Esophagus mucosa (tissue), 1 donor: ENCODE measurements at places on chromosomes 6 and 20.

GRCh38 chr20:57473246-57474048 lies 51.5 kb downstream of the CTCFL start:
- peak; percentile 47 for ATAC-seq

DNA sequence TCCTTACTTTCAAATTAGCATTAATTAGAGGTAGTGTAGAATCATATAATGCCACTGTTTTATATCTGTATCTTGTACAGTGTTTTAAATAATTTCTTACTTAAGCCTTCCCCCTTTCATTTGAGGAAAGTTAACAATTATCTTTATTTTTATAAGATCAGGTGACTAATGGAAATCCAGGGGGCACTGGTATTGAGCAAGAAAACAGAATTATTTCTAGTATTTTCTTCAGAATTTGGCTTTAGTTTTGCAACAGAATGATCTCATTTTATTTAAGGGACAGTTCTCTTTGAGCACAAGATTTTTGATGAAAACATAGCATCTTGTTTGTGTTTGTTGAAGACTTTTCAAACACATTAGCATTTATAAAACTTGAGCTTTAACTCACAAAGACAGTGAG lies 55.9 kb downstream of the RNF217 start:
- ATAC-seq = no peak

DNA sequence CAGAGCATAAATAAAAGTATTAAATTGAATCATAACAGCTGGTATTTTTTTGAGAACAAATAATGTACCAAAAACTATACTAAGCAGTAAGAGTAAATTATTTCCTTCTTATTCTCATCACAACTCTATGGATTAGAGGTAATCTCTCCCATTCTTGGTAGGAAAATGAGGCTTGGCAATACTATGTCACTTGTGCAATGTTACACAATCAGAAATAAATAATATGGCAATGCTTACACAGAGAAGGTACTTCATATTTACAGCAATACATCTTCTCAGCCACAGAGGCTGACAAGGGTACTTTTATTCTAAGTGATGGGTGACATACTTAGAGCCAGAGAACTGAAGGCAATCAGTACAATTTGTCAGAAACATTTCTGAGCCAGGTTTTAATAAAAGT lies 3.9 kb downstream of the DST start:
- no peak for ATAC-seq

- ATAC-seq = no peak
Observed at GRCh38 chr20:32609111-32609773, 24.1 kb upstream of the NOL4L start.

- ATAC-seq = no peak
Observed at GRCh38 chr6:117414770-117415169, 11.0 kb downstream of the ROS1 start.
